ENCODE measurements at places on chromosomes 4 and X. TPM values are rescaled to one million over a fixed set of nuclear protein-coding genes. Genes with fewer than 3 reads are reported as not detected.

NSG1 gene
- not detected for total RNA-seq

DNA sequence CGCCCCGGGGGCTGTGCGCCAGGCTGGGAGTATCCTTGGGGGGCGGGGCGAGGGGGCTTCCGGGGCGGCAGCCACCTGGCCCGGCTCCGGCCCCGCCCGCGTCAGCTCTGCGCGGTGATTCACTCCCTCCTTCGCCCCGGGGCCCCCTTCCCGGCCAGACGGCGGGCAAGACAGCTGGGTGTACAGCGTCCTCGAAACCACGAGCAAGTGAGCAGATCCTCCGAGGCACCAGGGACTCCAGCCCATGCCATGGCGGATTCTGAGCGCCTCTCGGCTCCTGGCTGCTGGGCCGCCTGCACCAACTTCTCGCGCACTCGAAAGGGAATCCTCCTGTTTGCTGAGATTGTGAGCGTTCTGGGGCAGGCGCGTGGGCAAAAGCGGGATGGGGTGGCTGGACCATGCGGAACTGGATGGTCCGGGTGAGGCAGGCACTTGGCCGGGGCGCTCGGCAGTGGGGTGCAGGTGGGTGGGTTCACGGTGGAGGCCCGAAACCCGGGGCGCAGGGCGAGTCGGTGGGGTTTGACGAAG is at the start of gene PLP2:
PLP2 (plus strand) TSS at position 147 of the 528 bp plus-strand sequence; CDS start at position 250, 103 bp downstream.
- H3K36me3 ChIP-seq, result peaks cover 4% of the 10 kb centered on the region
- DNase-seq, result no peak
- peak within 1 kb of the TSS; percentile 90 for H3K27ac ChIP-seq
- H3K4me3 ChIP-seq, result peak within 1 kb of the TSS; percentile 83

- no peaks in the 10 kb centered on the region for H3K36me3 ChIP-seq
- no peak overlapping the region for H3K4me3 ChIP-seq
- DNase-seq, result no peak
- H3K27ac ChIP-seq, result no peak overlapping the region
- H3K27me3 ChIP-seq, result no peaks in the 10 kb centered on the region
These were observed 174.0 kb downstream of the SOWAHB start for GRCh38 chr4:76723924-76724323.

DNA sequence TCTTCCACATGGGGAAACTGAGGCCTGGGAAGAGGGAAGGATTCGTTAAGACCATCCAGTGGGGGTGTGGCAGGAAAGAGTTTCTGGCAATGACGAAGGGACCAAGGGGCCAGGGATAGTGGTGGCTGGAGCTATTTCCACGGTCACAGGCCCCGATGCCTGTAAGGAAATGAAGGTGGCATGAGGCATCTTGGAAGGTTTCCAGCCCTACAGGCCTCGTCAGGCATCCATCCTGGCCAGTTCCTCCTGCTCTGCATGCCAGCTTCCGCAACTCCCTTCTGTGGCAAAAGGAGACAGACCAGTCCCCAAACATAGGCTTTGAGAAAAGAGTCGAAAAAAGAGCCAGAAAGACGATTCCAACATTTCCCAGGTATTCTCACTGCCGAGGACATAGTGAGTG is 9.2 kb upstream of the C4orf50 start:
- no peaks in the 10 kb centered on the region for H3K36me3 ChIP-seq
- no peaks in the 10 kb centered on the region for H3K27me3 ChIP-seq
- DNase-seq, result no peak
- H3K27ac ChIP-seq, result no peak overlapping the region

- no peaks in the 10 kb centered on the region for H3K36me3 ChIP-seq
- no peak for DNase-seq
- H3K4me1 ChIP-seq, result no peaks in the 10 kb centered on the region
- H3K27me3 ChIP-seq, result no peaks in the 10 kb centered on the region
- no peak overlapping the region for H3K4me3 ChIP-seq
These were observed 29.4 kb downstream of the APELA start for GRCh38 chr4:164906368-164906767.

DNA sequence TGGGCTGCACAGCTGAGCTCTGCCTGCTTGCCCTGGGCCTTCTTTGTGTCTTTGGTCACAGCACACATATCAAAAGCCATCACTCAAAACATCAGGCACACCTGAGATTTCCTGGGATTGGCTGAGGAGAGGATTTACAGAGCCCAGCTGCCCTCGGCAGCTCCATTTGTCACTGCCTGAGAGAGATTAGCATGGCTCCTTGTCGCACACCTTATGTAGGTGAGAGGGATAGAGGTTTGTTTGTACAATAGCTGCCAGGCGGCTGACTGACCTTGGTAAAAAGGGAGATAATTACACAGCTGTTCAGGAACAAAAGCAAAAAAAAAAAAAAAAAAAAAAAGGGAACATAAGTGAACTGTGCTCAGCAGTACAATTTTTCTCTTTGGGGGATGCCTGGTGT is 63.2 kb downstream of the MGST2 start:
- H3K36me3 ChIP-seq, result no peaks in the 10 kb centered on the region
- no peak overlapping the region for H3K4me3 ChIP-seq
- H3K4me1 ChIP-seq, result no peaks in the 10 kb centered on the region
- DNase-seq, result no peak

- no peak for DNase-seq
- H3K36me3 ChIP-seq, result no peaks in the 10 kb centered on the region
- no peak overlapping the region for H3K4me3 ChIP-seq
- H3K27me3 ChIP-seq, result no peaks in the 10 kb centered on the region
- H3K4me1 ChIP-seq, result no peaks in the 10 kb centered on the region
These were observed 45.9 kb upstream of the PPP3CA start for GRCh38 chr4:101393256-101393655.

- no peak overlapping the region for H3K27ac ChIP-seq
- H3K36me3 ChIP-seq, result no peaks in the 10 kb centered on the region
- no peaks in the 10 kb centered on the region for H3K4me1 ChIP-seq
These were observed 53.1 kb upstream of the TMEM33 start for GRCh38 chr4:41881981-41882624.

DNA sequence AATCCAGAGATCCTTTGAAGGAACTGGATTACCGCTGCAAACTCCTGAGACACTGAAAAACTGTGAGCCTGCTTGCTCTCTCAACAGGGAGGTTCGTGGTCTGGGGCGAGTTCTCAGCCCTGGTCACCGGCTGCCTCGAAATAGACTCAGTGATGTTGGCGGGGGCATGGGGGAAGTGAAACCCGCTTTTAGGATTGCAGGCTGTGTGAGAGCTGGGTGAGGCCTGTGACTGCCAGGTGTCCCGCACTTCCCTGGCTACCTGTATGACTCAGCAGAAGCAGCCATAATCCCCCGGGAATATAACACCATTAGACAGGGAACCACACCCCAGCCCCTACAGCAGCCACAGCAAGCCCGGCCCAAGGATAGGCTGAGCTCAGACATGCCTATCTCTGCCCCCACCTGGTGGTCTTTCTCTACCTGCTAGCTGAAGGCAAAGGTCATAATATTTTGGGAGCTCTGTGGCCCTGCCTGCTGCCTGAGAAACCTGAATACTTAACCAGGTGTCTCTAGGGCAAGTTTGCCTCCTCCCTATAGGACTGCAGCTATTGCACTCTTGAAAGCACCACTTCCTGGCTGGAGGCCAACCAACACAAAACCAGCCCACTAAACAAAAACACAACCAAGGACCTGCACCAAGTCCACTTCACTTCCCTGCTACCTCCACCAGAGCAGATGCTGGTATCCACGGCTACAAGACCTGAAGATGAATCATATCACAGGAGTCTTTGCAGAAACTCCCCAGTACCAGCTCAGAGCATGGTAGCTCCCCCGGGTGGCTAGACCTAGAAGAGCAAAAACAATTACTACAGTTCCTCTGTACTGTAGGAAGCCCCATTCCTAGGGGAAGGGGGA is 202.0 kb downstream of the RRAGB start:
- H3K27me3 ChIP-seq, result no peaks in the 10 kb centered on the region
- DNase-seq, result no peak
- no peaks in the 10 kb centered on the region for H3K4me1 ChIP-seq

Data from Panc1 (cell line).